ENCODE measurements at places on chromosomes 12 and 14.

DNA sequence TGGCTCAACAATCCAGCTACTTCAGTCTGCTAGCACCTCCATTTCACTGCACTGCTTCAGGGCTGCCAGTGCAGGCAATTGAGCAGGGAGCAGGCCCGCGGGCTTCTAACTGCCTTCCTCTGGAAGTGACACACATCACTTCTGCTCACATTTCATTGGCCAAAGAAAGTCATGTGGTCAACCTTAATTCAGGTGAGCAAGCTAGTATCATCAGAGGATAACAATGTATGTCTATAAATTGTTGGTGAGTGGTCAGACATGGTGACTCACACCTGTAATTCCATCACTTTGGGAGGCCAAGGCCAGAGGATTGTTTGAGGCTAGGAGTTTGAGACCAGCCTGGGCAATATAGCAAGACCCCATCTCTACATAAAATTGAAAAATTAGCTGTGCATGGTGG is 22.3 kb upstream of the CHGA start:
- DNase-seq = no peak

- no peak for DNase-seq
Measured at GRCh38 chr12:118777504-118777903, 203.8 kb upstream of the SRRM4 start.

DNA sequence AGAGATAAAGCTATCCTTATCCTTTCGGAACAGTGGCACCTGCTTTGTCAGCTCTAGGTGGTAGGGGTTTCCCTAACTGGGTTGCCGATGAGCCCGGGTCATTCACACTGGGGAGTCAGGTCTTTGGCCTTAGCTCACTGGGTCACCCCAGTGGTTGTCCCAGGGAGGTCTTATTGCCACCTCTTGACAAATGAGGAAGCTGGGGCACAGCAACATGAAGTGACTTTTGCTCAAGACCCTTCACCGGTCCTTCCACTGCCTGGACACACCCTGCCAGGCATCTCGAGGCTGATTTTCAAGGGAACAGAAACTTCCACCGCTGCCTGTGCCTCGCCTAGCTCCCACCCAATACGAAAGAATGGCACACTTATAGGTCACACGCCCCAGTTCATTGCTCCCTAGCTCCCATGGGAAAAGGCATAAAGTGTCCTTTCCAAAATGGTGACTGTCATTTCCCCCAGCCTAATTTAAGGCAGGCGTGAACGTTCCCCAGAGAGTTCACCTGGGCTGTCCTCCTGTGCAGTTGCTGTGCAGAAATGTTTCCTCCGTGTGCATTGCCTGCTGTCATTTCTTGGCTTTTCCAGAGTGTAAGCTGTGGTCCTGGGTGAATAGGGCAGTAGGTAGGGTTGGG is 156.1 kb upstream of the CCND2 start:
- no peak for DNase-seq

- DNase-seq = no peak
Measured at GRCh38 chr14:62532181-62532580, 513.1 kb downstream of the KCNH5 start.

DNA sequence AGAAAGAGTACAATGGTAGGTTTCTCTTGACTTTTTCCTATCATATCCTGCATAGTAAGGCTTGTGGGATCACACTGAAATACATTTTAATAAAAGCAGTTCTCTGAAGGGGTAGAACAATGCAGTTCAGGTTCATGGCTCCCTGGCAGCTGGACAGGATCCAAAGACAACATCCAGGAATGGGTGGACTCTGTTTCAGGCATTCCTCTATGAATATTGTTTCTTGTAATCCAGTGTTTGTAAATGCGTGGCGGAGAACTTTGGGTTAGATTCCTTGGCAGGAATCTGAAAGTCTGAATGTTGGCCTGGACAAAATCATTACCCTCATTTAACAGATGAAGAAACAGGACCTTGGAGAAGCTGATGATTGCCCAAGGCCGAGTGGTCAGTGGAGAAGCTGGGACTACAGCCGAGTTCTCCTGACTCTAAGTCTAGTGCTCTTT is 43.5 kb downstream of the SYNE2 start:
- no peak for DNase-seq

DNA sequence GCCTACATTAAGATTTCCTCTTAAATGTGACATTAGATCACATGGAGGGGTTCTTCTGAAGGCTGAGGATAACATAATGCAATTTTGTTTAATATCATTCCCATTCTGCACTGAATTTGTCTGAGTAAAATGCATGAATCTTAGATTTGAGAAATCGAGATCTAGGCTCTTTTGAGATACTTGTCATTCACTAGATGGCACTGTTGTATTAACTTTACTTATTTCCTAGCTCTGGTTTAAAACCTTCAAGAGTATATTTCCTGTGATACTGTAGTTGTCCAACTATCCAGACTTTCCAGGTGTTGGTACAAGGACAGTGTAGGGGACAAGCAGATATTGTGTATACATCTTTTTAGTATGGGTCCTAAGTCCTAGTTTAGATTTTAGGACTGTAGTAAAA is 91.7 kb upstream of the SEL1L start:
- no peak for DNase-seq

DNA sequence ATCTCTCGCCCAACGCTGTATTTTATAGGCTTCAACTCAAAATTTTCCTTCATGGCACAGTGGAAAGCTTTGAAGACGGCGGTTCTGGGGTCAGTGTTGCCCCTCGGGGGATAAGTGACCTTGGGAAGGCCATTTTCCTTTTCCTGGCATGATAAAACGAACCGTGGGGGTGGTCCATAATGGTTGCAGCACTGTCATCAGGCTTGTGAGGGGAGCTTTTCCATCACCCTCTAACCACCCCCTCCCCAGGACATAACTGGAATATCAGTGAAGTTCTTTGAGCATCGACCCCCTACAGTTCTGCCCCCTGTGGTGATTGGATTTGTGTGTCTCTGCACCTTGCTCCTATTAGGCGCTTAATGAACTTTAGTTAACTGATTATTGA is 16.0 kb downstream of the FOS start:
- DNase-seq = no peak
